Stimulated activated effector memory CD8-positive, alpha-beta T cell treated with anti-CD3 and anti-CD28 coated beads, Interleukin-12 subunit alpha, Interleukin-12 subunit beta, amount 100 ng/mL, for 72 hours (primary cell): ENCODE measurements at places on chromosomes 5 and 9.

DNA sequence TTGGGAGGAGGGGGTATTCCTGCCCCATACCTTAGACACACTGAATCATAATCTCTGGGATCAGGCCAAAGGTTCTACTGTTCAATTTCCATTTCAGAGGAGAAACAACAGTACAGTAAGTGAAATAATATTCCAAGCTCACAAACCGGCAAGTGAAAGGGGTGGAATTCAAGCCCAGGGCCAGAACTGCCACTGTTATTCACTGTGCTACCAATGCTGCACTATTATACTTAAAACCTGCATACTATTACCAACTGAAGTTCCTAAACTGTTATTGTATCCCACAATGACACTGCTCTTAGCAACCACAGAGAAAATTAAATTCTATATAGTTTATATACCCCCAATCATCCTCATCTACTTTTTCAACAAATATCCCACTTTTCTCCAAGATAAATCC lies 24.6 kb downstream of the SSBP2 start:
- DNase-seq: no peak

GRCh38 chr9:128771745-128772519 lies at the start of gene ZER1:
Gene ZER1, minus strand, starts transcription at chr9:128771927. Its CDS starts 16,362 bp downstream, at chr9:128755565.
- peak; percentile 95 for DNase-seq

DNA sequence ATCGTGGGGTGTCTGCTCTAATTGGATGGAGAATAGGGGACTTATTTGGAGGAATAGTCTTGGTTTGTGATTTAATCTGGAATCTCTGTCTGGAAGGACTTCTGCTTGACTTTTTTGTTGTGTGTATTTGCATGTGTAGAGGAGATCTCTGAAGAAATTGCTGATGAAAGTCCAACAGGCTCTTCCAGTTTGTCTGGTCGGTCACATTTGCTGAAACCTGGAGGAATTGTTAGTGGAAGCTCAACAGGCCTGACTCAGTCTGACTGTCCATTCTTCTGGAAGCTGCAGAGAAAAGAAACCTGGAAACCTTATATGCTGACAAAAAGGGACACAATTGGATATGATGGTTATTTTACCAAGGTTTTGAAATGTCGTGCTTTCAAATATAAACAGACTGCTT lies 33.4 kb upstream of the TENT2 start:
- no peak for DNase-seq

- DNase-seq: no peak
These were observed 7.0 kb upstream of the NDST1 start for GRCh38 chr5:150500905-150501304.

- no peak for DNase-seq
These were observed 47.7 kb downstream of the AMBP start for GRCh38 chr9:114030364-114030763.

DNA sequence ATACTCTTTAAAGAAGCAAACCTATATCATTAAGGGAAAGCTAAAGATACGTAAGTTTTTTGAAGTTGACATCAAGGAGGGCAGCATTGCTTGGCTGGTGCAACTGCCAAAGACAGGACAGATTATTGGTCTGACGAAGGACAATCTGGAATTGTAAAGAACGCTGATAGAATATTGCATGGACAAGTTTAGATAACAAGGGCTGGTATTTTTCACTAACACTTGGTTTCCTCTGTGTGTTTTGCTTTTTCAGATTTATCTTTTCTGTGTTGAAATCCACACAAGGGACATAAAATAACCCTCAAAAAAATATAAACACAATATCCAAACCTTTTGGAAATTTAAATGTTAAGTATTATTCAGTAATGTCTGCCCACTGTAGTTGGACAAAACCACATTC lies 39.7 kb downstream of the SLC1A3 start:
- DNase-seq: no peak

DNA sequence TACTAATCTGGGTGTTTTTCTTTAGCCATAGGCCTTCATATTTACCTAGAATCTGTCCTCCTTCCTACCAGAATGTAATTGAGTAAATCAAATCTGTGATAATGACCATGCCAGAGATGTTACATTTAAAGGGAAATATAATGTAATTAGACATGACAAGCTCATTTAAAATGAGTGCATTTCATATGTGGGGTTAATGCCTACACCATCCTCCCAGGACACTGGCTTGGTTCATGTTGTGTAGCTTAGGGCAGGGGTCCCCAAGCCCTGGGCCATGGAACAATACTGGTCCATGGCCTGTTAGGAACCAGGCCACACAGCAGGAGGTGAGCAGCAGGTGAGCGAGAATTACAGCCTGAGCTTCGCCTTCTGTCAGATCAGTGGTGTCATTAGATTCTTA lies 276.9 kb upstream of the DAP start:
- no peak for DNase-seq

GRCh38 chr9:126478216-126478981 lies 135.3 kb upstream of the LMX1B start:
- DNase-seq: no peak

DNA sequence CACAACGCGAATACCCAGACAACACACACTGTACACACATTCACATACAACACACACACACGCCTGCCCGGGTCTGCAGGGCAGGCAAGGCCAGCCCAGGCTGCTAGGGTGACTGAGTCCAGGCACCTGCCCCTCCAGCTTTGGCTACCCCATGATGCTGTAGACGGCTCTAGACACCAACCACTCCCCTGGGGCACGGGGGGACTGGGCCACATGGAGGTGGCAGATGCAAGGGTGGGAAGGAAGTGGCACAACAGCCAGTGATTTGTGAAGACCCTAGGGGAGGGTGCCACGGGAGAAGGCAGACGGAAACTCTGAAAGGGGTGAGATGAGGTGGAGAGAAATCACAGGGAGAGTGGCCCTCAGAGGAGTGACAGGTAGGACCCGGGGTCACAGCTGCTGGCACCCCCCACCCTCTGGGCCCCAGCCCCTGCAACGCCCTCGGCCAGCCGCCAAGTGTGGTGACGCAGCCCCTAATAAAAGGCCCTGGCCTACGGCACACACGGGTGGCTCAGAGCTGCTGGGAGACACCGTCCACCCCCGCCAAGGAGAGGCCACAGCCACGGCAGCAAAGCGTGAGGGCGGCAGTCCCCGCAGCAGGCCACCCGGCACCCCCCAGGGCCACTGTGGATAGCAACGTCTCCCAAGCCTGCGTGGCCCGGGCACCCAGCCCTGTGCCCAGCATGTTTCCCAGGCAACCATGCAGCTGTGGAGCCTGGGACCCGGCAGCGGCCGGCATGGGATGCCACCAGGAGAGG lies 6.6 kb upstream of the CCDC187 start:
- no peak for DNase-seq

GRCh38 chr5:157767689-157768088 lies 24.2 kb downstream of the LSM11 start:
- DNase-seq: no peak

- DNase-seq: no peak
These were observed 319.6 kb downstream of the DRD1 start for GRCh38 chr5:175124251-175124813.
